Neural crest cell (in vitro differentiated cells): ENCODE measurements at places on chromosomes 4 and X. TPM values are rescaled to one million over a fixed set of nuclear protein-coding genes. Genes with fewer than 3 reads are reported as not detected.

GRCh38 chr4:54745031-54745770 is 87.4 kb downstream of the KIT start:
- H3K27me3 ChIP-seq: no peaks in the 10 kb centered on the region
- DNase-seq: no peak
- H3K4me3 ChIP-seq: no peak overlapping the region
- peaks cover 25% of the 10 kb centered on the region for H3K36me3 ChIP-seq

- no peaks in the 10 kb centered on the region for H3K27me3 ChIP-seq
- H3K27ac ChIP-seq: no peak overlapping the region
Observed at GRCh38 chr4:25809996-25810395, 52.8 kb downstream of the SEL1L3 start.

GRCh38 chr4:104117776-104118175 is 376.9 kb downstream of the CXXC4 start:
- no peaks in the 10 kb centered on the region for H3K4me1 ChIP-seq
- H3K27ac ChIP-seq: no peak overlapping the region
- no peak overlapping the region for H3K4me3 ChIP-seq
- peaks cover 3% of the 10 kb centered on the region for H3K36me3 ChIP-seq
- DNase-seq: no peak
- H3K27me3 ChIP-seq: no peaks in the 10 kb centered on the region

Gene CLGN
- total RNA-seq: 16.1 and 19.0 TPM in 2 replicates

Gene HSD17B13
- total RNA-seq: not detected in 2 replicates
